ENCODE measurements at places on chromosomes 5 and 9.

DNA sequence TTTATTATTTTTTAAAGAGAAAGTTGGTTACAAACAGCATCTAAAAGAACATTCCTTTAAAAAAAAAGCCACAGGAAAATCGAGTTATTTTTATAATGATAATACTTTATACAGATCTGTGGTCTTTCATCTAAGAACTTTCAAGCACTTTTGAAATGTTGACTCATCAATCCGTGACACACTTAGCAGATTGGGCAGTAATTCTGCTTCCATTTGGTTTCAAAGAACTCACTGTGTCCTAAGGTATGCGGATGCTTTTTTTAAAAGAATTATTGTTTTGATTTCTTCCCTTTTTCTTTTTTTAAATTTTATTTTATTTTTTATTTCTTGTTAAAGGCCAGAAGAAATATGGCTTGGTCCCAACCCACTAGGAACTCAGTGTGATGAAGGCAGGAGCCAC lies 147.8 kb downstream of the AOPEP start:
- DNase-seq = no peak

GRCh38 chr5:149453618-149454415 lies 74.7 kb upstream of the IL17B start:
- no peak for DNase-seq

DNA sequence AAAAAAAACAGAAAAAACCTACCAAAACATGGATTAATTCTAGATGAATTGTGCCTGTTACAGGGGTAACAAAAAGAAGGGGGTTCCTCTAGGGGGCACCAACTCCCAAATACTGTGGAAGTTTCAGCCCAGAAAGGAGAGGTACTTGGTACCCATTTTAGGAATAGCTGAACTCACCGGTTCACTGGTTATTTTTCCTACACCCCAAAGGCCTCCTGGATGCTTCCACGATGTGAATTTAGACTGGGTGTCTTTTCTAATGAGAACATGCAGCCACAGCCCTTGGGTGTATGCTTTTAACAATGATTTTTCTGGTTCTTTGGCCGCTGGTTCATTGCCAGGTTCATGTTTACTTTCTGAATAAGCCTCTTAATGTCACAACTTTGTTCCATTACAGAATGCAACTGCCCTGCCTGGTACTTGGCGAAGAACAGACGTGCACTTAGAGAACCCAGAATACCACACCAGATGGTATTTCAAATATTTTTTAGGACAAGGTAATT lies 46.7 kb downstream of the GARNL3 start:
- no peak for DNase-seq

DNA sequence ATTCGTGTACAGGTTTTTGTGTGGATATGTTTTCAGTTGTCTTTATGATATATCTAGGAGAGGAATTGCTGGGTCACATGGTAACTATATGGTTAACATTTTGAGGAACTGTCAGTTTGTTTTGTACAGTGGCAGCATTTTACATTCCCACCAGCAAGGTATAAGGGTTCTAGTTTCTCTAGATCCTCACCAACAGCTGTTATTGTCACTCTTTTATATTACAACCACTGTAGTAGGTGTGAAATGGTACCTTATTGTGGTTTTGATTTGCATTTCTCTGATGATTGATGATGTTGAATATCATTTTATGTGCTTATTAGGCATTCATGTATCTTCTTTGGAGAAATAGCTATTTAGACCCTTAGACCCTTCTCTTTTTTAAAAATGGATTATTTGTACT lies 82.9 kb downstream of the CCDC171 start:
- DNase-seq = no peak

DNA sequence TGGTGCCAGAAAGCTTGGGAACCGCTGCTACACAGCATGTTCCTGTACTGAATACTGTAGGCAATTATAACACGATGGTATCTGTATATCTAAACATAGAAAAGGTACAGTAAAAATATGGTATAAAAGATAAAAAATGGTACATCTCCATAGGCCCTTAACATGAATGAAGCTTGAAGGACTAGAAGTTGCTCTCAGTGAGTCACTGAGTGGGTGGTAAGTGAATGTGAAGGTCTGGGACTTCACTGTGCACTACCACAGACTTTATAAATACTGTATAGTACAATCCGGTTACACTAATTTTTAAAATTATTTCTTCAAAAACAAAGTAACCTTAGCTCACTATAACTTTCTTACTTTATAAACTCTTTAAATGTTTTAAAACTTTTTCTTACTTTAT lies 819.9 kb upstream of the GRAMD2B start:
- DNase-seq = no peak

GRCh38 chr9:21800931-21801682 lies 1.3 kb upstream of the MTAP start:
- no peak for DNase-seq

DNA sequence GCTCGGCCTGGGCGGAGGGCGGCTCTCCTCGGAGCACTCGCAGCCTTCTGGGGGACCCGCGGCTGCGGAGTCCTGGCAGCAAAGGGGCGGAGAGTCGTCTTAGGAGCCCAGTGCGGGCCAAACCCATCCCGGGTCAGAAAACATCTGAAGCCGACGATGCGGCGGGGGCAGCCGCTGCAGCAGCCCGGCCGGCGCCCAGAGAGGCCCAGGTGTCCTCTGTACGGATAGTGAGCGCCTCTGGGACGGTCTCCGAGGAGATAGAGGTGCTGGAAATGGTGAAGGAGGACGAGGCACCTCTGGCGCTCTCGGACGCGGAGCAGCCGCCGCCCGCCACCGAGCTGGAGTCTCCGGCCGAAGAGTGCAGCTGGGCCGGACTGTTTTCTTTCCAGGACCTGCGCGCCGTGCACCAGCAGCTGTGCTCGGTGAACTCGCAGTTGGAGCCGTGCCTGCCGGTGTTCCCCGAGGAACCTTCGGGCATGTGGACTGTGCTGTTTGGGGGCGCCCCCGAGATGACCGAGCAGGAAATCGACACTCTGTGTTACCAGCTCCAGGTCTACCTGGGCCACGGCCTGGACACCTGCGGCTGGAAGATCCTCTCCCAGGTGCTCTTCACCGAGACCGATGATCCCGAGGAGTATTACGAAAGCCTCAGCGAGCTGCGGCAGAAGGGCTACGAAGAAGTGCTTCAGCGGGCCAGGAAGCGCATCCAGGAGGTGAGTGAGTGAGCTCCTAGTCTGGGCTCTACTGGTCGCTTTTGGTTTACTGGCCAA lies 1.2 kb downstream of the JMY start:
- DNase-seq = peak; percentile 11

- no peak for DNase-seq
Measured at GRCh38 chr5:179916523-179916922, 8.8 kb upstream of the TBC1D9B start.

- no peak for DNase-seq
Measured at GRCh38 chr9:113219969-113220368, 1.1 kb downstream of the FKBP15 start.

DNA sequence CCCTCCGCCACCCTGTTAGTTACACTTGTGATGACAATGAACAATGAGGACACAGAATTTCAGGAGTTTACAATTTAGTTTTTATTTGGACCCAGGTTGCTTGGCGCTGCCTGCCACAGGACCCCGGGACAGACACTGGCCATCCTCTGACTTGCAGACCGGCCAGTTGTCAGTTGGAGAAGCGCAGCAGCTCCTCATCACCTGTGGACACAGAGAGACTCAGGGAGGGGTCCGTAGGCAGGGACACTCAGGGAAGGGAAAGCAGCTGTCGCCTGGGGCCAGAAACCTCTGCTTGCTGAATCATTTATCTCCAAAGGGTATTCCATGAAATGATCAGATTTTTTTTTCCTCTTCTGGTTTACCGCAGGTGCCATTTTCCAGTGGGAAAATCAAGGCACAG lies 18.0 kb downstream of the AMBP start:
- DNase-seq = no peak

DNA sequence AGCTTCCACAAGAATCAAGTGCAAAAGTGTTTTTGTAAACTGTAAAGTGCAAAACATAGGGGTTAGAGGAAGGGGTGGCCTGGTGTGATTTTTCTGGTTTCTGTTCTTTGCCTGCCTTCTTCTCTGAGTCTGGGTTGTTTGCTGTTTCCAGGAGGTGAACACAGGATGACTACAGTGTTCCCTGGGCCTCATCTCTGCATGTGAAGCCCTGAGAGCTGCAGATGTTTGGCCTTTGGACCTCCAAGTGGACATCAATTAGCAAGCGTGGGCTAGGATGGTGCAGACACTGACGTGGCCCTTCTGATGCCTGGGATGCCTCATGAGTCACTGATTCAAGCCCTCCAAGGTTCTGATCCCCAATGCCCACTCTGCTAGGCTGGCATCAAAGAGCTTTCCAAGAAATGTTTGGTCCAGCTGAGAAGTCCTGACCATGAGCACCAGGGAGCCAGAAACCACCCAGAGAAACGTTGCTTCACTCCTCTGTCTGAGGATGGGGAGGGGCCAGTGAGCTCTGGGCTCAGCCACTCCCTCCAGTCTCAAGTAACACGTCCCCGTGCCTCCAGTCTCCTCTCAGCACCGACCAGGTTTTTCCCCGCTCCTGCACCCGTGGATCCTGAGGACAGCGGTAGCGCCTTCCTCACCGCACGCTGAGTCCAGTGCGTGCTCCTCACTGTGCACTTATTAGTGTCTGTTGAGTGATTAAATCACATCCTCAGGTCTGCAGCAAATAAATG lies 7.6 kb downstream of the IL9 start:
- no peak for DNase-seq

GRCh38 chr5:150461231-150461630 lies 11.7 kb upstream of the RPS14 start:
- DNase-seq = no peak

- no peak for DNase-seq
Measured at GRCh38 chr5:115151208-115151805, 18.4 kb downstream of the TRIM36 start.

DNA sequence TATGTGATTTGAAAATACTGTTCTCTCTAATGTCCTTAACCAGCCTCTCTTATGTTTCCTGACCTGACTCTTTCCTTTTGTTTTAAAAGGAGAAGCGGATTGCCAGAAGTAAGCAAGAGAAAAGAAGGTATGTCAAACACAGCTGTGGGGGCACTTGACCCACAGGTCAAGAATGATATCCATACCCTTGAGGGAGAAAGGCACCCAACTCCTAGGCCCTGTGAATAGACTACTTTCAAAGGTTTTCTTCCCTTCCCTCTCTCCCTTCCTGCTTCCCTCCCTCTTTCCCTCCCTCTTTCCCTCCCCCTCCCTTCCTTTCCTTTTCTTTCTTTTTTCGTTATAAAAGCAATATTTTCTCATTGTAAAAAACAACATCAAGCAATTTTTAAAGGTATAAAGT lies 306.8 kb downstream of the TRPM3 start:
- DNase-seq = no peak

GRCh38 chr9:112422417-112423148 lies 42.7 kb downstream of the HSDL2 start:
- DNase-seq = no peak

- DNase-seq = no peak
Measured at GRCh38 chr9:74304598-74304997, 192.5 kb upstream of the RORB start.

DNA sequence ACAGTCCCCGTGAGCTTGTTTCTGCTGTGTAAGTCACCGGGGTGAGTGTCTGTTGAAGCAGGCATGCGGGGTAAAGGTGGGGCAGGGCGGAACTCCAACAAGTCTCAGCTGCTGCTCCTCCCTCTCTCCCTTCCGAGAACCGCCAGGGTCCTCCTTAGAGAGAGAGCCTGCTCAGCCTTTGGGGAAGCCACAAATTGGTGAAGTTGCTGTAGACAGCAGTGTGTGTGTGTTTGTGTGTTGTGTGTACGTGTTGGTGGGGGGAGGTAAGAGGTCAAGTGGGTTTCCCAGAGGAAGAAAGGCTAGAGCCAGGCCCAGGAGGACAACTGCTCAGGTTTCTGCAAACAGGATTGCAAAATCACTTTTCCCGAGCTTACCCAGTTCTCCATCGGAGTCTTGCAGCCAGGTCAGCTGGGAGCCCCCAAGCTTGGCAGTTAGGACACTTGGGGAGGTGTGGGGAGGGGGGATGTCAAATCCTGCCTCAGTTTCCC lies 38.9 kb upstream of the DAB2IP start:
- DNase-seq = no peak

GRCh38 chr9:91207729-91208418 lies 153.8 kb downstream of the AUH start:
- DNase-seq = no peak

DNA sequence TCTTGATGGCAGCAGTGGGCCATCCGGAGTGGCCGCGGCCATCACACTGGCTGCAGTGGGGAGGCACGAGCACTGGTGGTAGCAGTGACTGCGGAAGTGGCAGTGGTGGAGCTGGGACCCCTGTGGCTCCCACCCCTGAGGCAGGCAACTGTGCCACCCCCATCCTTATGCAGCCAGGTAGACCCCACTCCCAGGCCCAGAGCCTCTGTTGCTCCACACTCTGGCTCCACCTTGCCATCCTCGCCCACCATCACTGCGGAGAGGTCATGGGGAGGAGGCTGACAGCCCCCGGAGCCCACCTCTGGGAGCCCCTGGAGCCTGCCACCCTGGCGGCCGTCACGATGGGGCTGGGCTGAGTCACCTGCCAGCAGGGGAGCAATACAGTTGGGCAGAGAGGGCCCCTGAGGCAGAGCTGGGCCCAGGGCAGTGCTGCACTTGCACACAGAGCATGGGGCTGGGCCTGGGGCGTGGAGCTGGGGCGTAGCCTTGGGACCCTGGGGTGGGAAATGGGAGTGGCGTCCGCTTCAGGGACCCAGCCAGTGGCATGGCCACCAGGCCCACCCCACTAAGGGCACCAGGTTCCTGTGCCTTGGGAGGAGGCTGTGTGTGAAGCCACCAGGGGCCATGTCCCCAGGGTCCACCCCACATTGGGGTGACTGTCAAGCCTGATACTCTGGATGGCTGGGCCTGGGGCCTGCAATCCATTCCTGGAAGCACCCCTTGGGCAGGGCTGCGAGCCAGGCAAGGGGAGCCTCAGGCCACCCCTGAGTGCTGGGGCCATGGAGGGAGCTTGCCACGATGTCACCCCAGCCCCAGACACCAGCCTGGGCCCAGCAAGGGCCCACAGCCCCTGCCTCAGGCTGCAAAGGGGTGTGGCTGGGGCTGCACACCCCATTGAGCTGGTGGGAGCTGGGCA lies 7.7 kb downstream of the AMBP start:
- no peak for DNase-seq

Data from cortex of kidney (tissue), 1 donor.